Uterus (tissue), 4 donors: ENCODE measurements at places on chromosomes 6 and 20. TPM values are rescaled to one million over a fixed set of nuclear protein-coding genes. Genes with fewer than 3 reads are reported as not detected.

Gene COL9A3
- 75.4 TPM for total RNA-seq

Gene COL19A1
- total RNA-seq: 0.28 TPM

Gene RBBP9
- total RNA-seq: 43.8 TPM

Gene OGFR
- total RNA-seq: 16.5 TPM

Gene NKAIN4
- not detected for total RNA-seq

Gene DDAH2
- total RNA-seq: 240 TPM

Gene NKX2-2
- not detected for total RNA-seq

Gene LAMA4
- total RNA-seq: 243 TPM

Gene MYB
- total RNA-seq: 0.59 TPM

Gene EPHA7
- 2.0 TPM for total RNA-seq

Gene VAPB
- total RNA-seq: 24.1 TPM

Gene TUBB1
- 0.26 TPM for total RNA-seq

Gene CCM2L
- total RNA-seq: 13.1 TPM

Gene TBC1D22B
- 6.6 TPM for total RNA-seq

Gene FILIP1
- 23.1 TPM for total RNA-seq

Gene MUCL3
- not detected for total RNA-seq

Gene TPD52L1
- total RNA-seq: 22.2 TPM

Gene GRIK2
- 13.1 TPM for total RNA-seq

Gene PLAGL2
- 15.0 TPM for total RNA-seq

Gene WFDC2
- 18.3 TPM for total RNA-seq

Gene LPA
- 0.88 TPM for total RNA-seq

Gene CGA
- not detected for total RNA-seq

Gene TMC2
- not detected for total RNA-seq

Gene ATAT1
- 10.1 TPM for total RNA-seq

Gene OSBPL2
- 25.6 TPM for total RNA-seq

Gene KCNK16
- not detected for total RNA-seq

Gene HSF2
- total RNA-seq: 19.7 TPM

Gene PM20D2
- 5.6 TPM for total RNA-seq

Gene ANKRD66
- total RNA-seq: not detected

Gene KIF6
- total RNA-seq: 0.26 TPM

Gene CCDC28A
- total RNA-seq: 9.0 TPM

Gene ZNF165
- 2.1 TPM for total RNA-seq

Gene GTF2H4
- 27.4 TPM for total RNA-seq

Gene CNR1
- 6.4 TPM for total RNA-seq

Gene SLC22A1
- total RNA-seq: 5.4 TPM

Gene CPXM1
- total RNA-seq: 154 TPM

Gene SAMD3
- total RNA-seq: 4.1 TPM

Gene DLK2
- total RNA-seq: not detected

Gene LY6G6D
- not detected for total RNA-seq

Gene INSM1
- not detected for total RNA-seq

Gene C4B
- total RNA-seq: 97.5 TPM

Gene C6orf118
- total RNA-seq: not detected

Gene C6orf163
- not detected for total RNA-seq

Gene TNFRSF6B
- total RNA-seq: 4.1 TPM
